ENCODE measurements at places on chromosomes 3 and 15.

- no peak for DNase-seq
These were observed 7.6 kb upstream of the IL1RAP start for GRCh38 chr3:190506271-190506670.

- DNase-seq: no peak
These were observed 255.3 kb upstream of the ZPLD1 start for GRCh38 chr3:102179326-102180177.

DNA sequence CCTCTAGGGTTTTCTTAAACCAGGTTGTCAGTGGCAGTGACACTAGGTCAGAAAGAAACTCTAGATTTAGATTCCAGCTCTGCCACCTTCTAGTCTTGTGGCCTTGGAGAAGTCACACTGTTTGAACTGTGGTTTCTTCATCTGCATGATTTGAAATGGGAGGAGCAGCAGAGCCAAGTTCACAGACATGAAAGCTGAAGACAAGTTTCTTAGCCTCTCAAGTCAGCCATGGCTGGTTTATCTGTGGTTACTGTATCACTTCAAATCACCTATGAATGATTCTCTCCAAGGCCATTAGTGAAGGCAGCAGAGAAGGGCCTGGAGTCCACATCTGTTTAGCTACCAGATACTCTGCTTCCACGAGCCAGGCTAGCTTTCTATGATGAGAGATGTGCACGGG, 15.6 kb downstream of the CLEC3B start:
- DNase-seq: no peak

DNA sequence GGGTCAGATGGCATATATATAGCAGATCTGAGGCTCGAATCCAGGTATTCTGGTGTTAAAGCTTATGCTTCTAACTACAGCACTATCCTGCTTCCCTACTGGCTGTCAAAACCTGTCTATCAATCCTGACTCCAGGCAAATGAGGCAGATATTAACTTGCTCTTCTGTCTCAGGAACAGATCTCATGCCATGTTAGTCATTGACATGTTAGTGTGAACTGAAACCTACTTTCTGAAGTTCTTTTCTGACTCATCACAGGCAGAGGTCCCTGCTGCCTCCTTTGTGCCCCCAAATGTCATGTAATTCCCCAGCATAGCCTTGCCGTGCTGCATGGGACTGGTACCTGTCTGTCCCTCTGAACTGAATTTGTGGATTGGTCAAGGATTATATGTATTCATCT, 125.0 kb upstream of the SMAD3 start:
- DNase-seq: no peak

DNA sequence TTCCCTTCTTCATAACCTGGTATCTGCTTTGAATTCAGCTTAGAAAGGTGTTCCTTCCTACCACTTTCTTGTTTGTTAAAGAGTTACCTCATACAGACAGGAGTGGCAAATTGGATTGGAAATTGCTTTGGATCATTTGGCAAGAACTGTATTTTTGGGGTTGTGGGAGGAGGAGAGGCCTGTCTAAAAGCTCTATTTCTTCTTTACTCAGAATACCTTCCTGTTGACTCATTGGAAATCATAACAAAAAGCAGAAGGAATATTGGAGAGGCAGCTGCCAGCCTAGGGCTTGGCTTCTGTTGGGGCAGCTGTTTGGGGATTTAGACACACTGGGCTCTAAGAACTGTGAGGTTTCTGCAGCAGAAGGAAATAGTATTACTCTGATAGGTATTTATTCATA, 14.2 kb downstream of the IQGAP1 start:
- peak; percentile 66 for DNase-seq

- DNase-seq: no peak
These were observed 13.6 kb downstream of the TBC1D23 start for GRCh38 chr3:100274361-100274760.

DNA sequence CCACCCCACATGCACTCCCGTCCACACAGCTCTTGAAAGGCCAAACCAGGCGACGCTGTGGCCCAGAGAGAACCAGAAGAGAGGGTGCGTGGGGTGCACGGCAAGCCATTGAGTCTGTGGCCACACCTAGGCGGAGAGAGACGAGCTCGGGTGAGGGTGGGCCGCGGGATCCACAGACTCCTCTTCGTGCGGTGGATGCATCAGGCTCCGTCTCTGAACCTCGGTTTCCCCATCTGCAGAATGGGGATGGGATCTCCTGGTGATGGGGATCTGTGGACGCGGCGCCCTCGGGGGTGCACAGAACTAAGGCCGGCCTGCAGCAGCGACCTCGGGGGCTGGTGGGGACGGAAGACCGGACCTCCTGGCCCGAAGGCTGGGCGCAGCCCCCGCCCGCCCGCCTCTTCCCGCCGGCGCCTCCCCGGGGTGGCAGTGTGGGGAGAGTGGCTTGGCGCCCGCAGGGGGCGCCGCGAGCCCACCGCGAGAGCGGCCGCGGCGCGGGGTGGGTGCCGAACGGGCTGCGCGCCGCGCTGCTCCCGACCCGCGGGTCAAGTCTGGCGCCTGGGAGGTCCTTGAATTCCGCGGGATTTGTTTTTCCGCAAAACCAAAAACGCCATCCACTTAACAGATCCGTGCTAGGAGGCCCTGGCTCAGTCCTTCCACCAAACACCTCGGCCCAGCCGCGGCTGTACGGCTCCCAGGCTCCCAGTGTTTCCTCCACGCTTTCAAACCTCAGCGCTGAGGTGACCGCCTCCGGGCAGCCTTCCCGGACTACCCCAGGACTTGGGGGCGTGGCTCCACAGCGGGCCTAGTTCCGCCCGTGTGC, 13.2 kb upstream of the ADPGK start:
- DNase-seq: no peak

- DNase-seq: no peak
These were observed 292.0 kb downstream of the RPLP1 start for GRCh38 chr15:69744391-69745162.

DNA sequence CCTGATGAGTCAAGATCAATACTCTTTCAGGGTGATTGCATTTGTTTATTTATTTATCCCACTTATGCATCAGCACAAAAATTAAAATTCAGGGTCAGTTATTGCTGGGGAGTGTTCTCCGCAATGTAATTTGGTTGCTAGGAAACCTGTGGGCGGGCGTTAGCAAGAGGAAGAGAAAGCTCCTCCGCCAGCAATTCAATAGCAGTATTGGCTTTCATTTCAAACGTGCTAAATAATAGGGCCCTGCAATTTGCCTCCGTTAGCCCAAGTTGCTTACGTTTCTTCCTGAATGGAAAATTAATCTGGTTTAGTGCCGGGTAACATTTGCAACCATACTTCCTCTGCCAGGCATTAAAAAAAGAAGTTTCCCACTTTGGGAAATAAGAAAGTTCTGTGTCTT, 35.5 kb upstream of the PLCL2 start:
- no peak for DNase-seq

DNA sequence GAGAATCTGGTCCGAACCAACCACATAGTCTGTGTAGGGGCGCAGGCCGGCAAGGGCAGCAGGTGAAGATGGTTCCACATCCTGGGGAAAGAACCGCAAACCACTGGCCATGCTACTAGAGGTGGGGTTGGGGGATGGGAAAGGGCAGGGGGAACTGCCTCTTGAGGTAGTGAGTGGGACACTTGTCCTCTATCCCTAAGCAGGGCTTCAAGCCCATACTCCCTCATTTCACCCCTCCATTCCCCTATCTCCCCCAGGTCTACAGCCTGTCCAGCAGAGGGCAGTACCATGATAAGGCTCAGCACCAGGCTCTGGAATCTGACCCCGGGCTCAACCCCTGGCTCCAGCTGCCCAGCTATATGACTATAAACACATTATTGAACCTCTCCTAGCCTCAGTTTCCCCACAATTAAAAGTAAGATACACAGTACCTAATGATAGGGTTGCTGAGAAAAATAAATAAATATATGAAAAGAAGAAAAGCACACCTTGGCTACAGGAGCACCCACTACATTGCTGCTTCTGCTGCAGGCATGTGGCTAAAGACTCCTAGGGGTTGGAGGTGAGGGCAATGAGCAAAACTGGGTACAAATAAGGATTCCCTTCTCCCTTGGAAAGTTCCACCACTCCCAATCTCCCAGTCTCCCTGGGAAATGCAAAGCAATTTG, 6.3 kb downstream of the GORASP1 start:
- no peak for DNase-seq

DNA sequence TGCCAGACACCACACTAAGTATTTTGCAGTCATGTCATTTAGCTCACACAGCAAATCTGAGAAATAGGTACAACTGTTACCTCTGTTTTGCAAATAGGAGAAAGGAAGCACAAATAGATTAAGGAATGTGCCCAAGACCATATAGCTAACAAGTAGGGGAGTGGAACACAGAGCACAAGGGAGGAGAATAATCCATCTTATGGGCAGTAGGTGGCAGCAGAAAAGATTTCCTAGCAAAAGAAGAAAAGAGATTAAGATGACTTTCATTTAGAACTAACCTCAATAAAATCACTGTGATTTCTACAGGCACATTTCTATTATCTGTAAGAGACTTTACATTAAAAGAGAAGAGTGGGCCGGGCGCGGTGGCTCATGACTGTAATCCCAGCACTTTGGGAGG, 49.1 kb downstream of the NR1I2 start:
- no peak for DNase-seq

DNA sequence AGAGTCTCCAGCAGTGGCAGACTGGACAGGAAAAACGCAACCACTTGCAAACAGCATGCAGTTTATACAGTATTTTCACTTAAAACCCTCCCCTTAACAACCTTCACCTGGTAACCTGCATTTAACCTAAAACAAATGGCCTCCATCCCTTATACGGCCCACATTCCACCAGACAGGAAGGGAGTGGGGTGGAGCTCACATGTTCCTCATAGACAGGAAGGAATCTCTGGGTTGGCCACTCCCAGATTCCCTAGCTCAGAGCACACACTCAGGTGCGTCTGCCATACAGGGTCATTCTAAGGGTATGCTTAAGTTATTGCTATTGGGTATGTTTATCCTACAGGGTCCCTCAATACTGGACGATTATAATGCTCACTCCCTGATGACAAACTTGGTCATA, 16.8 kb upstream of the ABHD2 start:
- DNase-seq: no peak

- DNase-seq: peak; percentile 11
These were observed 7.0 kb upstream of the RNF111 start for GRCh38 chr15:58980351-58980939.

DNA sequence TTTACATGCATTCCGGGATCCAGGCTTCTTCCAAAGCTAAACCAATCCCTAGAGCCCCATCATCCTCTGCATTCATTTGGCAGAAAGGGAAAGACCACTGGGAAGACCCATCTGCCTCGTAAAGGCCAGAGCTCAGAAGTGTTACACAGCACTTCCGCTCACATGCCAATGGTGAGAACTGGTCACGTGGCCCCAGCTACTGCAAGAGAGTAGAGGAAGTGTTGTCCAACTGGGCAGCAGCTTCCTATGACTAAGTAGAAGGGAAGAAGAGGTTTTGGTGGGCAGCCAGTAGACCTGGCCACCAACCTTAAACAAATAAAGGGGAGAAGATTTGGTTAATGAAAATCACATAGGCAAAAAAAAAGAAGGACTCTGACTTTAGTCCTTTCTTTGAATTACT, 74.4 kb upstream of the PPP2R3A start:
- DNase-seq: no peak

- DNase-seq: no peak
These were observed 254.0 kb downstream of the SLCO3A1 start for GRCh38 chr15:92107510-92107909.

GRCh38 chr3:44885618-44886017, 11.2 kb downstream of the TGM4 start:
- DNase-seq: no peak
